ENCODE measurements at places on chromosomes 4 and X. TPM values are rescaled to one million over a fixed set of nuclear protein-coding genes. Genes with fewer than 3 reads are reported as not detected.

UPF3B gene
- total RNA-seq: 18.9 TPM

PCDH18 gene
- not detected for total RNA-seq

SRPX2 gene
- total RNA-seq: 2.3 TPM

TRAM1L1 gene
- total RNA-seq: 0.45 TPM

NPFFR2 gene
- not detected for total RNA-seq

MAGEH1 gene
- total RNA-seq: 7.8 TPM

ACE2 gene
- total RNA-seq: not detected

ZXDA gene
- total RNA-seq: 1.8 TPM

USP27X gene
- 4.3 TPM for total RNA-seq

MSN gene
- 307 TPM for total RNA-seq

HSFX2 gene
- total RNA-seq: 0.27 TPM

PAGE2B gene
- not detected for total RNA-seq

STATH gene
- not detected for total RNA-seq

FAT4 gene
- total RNA-seq: 2.0 TPM

SLC35A2 gene
- total RNA-seq: 65.0 TPM

FAM133A gene
- 0.93 TPM for total RNA-seq

NPNT gene
- 0.35 TPM for total RNA-seq

SCD5 gene
- total RNA-seq: 6.8 TPM
